NCI-H1930 (cell line): ENCODE measurements at places on chromosomes 3 and 15.

DNA sequence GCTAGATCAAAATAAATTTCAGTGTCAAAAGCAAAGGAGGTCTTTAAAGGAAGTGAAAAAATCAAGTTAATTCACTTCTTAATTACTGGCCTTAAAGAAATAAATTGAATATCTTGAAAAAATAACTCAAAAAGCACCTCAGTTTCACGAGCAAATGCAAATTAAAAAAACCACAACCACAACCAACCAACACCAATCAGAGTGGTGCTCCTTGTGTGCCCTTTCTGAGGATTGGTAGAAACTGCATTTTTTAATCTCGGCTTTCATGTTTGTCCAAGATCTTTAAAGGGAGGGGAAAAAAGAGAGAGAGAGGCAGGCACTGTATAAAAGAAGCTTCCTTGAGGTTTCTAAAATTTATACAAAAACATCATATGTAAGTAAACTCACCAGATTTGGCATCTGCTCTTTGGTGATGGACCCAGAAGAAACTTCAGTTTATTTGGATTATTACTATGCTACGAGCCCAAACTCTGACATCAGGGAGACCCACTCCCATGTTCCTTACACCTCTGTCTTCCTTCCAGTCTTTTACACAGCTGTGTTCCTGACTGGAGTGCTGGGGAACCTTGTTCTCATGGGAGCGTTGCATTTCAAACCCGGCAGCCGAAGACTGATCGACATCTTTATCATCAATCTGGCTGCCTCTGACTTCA, at the start of gene GPR15:
TSS of gene GPR15 (plus strand) at position 357 of the 653 bp plus-strand sequence. CDS start at position 413, 56 bp downstream.
- no peak for DNase-seq

GRCh38 chr3:143847787-143848631, at the start of gene SLC9A9:
Gene SLC9A9, minus strand, starts transcription at chr3:143848468. Its CDS starts 146 bp downstream, at chr3:143848322.
- no peak for DNase-seq

DNA sequence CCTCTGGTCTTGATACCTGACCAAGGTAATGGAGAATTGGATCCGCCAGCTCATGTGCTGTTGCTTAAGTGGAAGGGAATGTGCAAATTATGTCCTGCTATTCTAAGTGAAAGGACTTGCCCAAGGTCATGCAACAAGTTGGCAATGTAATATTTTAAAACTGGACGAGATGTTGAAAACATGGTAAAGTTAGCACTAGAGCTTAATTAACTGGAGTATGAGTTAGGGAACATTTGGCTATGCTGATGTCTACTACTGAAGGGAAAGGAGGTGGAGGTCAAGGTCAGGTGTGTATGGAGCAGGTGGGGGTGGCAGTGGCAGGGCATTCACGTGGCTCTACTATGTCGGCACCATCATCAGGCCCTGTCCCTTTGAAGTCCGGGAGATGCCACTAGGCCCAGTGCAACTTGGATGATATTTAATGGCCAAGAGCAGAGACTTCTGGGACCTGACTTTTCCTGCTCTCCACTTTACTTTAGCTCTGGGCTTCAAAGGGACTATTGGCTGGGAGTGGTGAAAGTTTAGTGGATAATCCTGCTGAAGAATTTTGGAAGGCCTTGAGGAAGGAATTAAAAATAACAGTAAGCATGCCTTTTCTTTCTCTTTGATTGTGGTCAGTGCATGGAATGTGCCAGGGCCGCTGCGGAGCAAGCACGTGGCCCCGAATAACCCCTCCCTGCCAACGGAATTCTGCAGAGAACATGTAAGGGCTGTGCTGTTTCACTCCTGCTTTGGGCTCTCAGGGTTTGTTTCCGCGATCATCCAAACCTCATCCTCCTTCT, 14.9 kb downstream of the SMAD3 start:
- no peak for DNase-seq

- no peak for DNase-seq
Observed at GRCh38 chr3:128207951-128208350, 54.7 kb downstream of the EEFSEC start.

DNA sequence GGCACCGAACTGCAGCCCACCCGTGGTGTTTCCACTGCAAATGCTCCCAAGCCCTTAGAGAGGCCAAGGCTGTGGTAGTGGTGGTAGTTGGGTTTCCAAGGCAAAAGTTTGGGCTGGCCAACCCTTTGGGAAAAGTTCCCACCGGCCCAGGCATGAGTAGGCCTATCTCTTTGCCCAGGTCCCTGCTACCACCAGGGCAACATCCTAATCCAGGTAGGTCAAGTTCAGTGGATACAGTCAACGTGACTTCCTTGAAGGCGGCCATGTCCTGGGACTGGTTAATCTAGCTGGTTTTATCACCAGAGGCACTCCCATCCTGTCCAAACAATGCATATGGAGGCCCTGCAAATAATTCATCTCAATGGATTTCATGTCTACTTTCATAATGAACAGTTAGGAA, 1.6 kb upstream of the ONECUT1 start:
- no peak for DNase-seq

DNA sequence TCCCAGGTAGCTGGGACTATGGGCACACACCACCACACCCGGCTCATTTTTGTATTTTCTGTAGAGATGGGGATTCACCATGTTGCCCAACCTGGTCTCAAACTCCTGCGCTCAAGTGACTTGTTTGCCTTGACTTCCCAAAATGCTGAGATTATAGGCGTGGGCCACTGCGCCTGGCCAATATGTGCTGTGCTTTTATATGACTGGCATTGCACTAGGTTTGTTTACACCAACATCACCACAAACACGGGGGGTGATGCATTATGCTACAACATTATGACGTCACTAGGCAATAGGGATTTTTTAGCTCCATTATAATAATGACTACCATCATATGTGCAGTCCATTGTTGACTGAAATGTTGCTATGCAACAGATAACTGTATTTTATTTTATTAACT, 6.9 kb downstream of the APH1B start:
- no peak for DNase-seq

DNA sequence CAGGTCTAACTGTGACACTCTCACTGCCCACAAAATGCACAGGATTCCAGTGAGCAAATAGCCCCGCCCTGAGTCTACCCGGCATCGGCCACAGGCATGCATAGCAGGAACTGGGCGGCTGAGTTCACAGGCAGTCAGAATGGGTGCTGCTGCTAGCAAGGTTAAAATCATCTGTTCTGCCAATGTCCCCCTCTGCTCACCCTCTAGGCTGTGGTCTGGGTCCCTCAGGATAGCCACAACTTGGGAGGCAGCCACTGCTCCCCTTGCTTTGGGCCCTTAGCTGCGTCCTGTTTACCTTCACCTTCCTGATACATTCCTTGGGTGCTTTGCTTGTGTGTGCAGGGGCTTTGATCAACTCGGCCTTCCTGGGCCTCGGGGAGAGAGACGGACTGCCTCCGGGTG, 232.9 kb upstream of the RGMA start:
- no peak for DNase-seq

DNA sequence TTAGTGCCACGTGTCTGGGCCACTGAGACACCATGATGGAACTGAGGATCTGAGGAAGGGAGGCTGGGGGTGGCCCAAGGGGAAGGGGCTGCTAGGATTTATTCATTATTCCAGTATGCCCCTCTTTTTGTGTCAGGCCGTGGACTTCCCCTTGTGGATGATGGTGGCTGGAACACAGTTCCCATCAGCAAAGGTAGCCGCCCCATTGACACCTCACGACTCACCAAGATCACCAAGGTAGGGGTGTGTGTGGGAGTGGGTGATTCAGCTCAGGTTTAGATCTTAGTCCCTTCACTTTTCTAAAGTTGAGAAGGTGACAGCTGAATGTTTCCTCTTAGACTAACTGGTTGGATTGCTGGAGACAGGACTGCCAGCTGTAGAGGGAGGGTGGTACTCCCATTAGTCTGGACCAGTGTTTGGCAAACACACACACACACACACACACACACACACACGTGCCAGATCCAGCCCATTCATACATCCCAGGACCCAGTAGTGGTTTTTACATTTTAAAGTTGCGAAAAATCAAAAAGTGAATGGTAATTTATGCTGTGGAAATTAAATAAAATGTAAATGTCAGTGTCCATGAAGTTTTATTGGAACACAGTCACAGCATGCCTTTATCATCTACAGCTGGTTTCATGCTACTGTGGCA, 11.4 kb downstream of the EIF4G1 start:
- no peak for DNase-seq

DNA sequence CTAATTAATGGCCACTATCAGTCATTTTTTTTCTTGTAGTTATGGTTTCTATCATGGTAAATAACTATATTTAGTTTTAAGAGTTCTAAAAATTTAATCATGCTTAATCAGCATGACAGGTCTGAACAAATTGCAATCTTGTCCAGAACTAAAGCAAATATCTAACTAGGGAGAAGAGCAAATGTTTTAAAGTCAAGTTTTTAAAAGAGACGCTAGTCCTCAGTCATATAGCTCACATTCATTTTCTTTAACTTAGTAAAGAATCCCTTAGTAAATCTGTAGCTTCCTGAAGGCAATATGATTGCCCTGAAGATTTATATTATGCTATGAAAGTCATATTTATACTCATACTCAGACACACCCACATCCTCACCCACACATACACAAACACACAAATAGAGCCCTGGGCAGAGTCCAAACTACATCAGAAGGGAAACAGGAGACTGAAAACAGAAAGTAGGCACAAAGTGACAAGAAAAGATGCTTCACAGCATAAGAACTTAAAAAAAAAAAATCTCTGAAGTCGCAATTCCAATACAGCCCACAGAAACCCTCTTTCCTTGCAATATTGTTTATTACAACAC, 1149.1 kb downstream of the SI start:
- no peak for DNase-seq

DNA sequence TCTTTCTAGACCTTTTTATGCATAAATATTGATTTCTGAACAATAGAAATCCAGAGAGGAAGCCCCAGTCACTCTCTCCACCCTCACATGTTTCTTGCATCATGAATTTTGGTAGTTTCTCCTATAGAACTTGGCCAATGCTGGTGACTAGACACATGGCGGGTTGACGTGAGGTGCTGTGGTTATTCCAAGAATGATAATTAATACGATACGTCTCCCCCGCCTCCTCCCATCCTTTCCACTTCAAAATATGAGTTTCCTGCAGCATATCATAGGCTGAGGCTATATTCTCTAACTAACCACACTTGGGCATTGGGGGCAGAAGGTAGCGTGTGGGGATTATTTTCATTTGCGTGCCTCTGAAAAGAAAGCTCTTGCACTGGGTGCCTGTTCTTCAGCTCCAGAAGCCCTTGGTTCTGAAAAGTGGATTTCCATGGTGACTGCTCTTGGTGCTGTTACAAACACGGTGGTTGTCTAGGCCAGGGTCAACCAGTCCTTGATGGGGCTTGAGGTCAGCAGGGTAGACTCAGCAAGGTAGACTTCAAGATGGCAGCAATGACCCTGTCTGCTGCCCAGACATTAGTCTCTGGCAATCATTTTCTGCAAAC, 5.3 kb downstream of the TNFSF10 start:
- no peak for DNase-seq

DNA sequence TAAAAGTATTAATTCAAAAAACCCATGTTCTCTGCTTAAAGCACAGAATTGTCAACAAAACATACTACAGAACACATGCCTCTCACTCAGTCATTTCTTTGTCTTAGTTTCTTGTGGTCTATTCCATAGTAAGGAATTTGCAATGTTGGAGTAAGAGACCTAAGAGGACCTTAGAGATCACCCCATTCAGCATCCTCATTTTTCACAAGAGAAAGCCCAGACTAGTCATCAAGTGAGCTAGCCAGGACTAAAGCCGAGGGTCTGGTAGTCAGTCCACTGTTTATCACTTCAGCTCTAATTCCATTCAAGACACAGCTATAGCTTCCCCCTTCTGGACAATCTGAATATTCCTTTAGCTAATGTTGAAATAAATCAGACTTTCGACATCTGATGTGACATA, 601.1 kb downstream of the FHIT start:
- no peak for DNase-seq

DNA sequence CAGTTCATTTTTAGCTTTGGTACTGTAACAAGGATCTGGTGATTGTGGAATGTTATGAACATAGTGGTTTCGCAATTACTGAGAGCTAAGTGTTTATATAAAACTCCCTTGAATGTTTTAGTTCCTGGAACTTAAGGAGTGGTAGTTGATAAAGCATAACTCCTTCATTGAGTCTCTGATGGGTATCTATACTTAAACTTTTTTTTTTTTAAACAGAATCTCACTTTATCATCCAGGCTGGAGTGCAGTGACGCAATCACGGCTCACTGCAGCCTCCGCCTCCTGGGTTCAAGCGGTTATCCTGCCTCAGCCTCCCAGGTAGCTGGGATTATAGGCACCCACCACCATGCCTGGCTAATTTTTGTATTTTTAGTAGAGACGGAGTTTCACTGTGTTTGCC, 11.3 kb downstream of the PRKCI start:
- DNase-seq, result no peak

DNA sequence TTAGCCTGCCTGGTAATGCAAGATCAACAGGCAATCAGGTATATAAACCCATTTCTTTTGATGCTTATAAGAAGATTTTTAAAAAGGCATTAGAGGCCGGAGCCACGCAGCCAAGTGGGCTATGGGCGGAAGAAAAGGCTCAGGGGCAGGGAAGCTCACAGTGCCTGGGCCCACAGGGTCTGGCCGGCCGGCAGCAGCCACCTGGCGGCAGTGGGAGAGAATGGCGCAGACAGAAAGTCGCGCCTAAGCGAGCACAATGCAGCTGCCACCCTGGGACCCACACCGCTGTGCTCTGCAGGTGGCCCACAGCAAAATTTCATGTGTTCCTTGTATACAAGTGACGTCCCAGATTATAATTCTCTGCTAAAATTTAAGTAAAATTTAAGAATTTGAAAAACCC, 448.6 kb upstream of the RASGRP1 start:
- DNase-seq, result no peak

- no peak for DNase-seq
Observed at GRCh38 chr15:88627463-88627862, 6.3 kb downstream of the AEN start.

GRCh38 chr3:153768561-153769469, 352.4 kb upstream of the ARHGEF26 start:
- no peak for DNase-seq

- no peak for DNase-seq
Observed at GRCh38 chr15:43509660-43510199, 7.7 kb upstream of the MAP1A start.

GRCh38 chr3:107676469-107677309, 153.9 kb downstream of the BBX start:
- DNase-seq, result no peak

DNA sequence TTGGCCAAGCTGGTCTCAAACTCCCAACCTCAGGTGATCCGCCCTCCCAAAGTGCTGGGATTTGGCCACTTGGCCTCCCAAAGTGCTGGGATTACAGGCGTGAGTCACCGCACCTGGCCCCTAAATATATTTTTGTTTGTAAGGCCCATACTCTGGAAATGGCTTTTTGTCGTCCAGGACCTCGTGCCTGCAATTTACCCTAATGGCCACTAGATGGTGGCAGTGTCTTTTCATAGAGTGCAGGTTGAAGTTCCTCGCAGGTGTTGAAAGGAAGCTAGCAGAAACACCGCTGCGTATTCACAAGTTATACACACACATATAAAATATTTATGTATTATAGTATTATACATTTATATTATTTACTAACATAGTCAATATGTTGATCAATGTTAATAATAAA, 97.2 kb downstream of the LRTM1 start:
- DNase-seq, result no peak
